ENCODE measurements at places on chromosomes 2 and 18.

DNA sequence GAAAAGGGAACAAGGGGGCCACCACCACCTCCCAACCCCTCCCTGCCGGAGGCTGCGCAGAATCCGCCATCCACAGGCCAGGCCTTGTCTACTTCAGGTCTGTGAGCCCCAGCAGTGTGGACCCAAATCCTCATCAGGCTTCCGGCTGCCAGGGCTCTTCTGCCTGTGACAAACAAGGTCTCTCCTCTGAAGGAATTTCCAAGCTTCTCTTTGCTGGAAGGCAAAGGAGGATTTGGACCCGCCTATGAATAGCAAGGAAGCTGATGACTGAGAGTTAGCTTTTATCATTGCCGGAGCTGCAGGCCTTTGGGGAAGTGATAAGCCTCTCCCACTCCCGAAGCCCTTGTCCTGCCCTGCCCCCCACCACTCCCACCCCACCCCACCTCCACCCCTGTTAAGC is 93.7 kb upstream of the SH3BP4 start:
- DNase-seq = peak; percentile 37

DNA sequence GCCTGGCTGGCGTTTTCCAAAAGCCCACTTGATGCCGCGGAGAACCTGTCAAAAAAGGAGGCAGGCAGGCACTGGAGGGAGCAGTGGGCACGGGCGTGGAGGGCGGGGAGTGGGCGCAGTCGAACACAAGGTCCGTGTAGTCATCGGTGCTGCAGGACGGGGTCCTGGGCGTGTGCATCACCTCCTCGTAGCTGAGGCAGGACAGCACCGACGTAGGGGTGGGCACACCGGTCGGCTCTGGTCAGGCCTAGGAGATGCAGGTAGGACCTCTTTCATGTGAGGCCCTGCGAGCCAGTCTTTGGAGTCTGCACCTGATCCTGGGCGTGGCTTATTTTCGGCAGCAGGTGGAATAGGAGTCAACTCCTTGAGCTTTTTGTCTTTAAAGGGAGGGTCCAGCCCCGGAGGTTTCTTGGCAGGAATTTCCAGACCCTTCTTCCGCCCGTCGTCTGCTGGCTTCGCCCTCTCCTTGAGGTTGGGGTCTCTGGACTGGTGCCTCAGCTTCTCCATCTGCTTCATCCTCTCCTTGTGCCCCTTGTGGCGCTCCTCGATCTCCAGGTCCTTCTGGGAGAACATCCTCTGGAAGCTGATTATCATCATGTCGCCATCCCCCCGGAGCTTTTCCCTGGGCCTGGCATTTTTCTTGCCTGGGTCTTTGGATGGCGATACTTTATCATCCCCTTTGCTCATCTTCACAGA is 892.5 kb upstream of the LRRTM1 start:
- DNase-seq = no peak

- DNase-seq = no peak
Measured at GRCh38 chr2:95669441-95669991, 77.7 kb downstream of the TRIM43 start.

DNA sequence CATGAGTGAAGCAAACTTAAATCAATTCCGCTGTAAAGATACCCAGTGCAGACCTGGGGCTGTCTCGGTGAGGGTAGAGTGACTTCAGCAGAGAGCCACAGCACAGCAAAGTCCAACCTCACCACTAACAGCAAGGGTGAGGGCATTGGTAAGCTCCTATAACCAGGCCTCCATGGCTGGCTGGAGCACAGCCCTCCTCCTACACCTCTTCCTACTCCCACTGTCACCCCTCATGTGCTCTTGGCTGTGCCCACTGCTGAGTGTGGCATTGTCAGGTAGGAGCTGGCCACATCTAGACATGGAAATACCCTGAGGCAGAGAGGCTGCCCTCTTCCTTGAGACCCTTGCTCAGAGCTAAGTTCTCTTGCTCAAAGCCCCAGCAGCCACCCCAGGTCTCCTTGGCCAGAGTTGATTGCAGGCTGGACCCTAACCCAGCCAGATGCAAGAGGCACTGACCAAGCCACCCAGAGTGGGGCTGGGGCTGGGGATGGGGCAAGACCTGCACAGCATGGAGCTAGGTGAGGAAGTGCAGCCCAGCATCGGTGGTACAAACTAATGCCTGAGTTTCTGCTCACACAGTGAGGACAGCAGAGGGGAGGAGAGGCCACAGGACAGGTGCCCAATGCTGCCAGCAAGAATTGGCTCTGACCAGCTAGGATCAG is 77.6 kb upstream of the RAB6C start:
- no peak for DNase-seq

GRCh38 chr2:64780041-64780440 is 126.3 kb upstream of the SERTAD2 start:
- no peak for DNase-seq

Measured in Caco-2 (cell line).